ENCODE measurements at places on chromosomes 5 and 9. TPM values are rescaled to one million over a fixed set of nuclear protein-coding genes. Genes with fewer than 3 reads are reported as not detected.

The ANKRD31 gene
- 0.09 TPM for total RNA-seq

The KLF4 gene
- 5.9 TPM for total RNA-seq

- no peak for DNase-seq
Measured at GRCh38 chr5:6680922-6681321, 32.3 kb upstream of the TENT4A start.

GRCh38 chr5:73938280-73938937, 312.4 kb downstream of the ARHGEF28 start:
- no peak for DNase-seq

All from WTC11 (cell line).